ENCODE measurements at places on chromosomes 13 and 19.

- no peak for DNase-seq
Observed at GRCh38 chr13:59000770-59001169, 1163.0 kb downstream of the DIAPH3 start.

DNA sequence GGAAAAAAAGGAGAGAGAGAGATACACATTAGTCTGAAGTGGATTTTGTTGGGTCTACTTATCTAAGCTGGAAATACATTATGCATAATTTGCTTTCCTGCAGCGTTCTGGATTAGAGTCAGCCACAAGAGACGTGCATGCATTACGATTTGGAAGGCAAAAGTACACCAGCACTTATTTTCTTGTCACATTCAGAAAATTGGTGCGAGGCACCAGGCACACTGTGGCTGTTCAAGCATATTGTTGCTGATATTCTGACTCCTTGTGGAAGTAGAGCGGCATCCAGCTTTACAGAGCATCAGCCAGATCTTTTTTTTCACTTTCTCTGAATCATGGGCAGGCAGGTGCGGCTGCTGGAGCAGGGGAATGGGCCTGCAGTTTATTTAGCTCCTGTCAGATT is 905.6 kb upstream of the SPRY2 start:
- DNase-seq, result no peak

DNA sequence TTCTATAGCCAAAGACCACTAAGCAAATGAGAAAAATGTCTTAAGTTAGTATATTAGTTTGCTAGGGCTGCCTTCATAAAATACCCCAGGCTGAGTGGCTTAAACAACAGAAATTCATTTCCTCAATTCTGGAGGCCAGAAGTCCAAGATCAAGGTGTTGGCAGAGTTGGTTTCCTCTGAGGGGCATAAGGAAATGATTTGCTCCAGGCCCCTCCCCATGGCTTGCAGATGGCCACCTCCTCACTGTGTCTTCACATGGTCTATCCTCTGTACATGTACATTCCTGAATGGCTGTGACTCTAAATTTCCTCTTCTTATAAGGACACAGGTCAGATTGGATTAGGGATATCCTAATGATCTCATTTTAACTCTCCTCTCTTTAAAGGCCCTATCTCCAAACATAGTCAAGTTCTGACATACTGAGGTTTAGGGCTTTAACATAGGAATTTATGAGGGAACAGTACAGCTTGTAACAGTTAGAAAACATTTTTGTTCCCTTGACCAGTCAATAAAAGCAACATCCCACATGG is 307.4 kb downstream of the DIAPH3 start:
- DNase-seq, result no peak

DNA sequence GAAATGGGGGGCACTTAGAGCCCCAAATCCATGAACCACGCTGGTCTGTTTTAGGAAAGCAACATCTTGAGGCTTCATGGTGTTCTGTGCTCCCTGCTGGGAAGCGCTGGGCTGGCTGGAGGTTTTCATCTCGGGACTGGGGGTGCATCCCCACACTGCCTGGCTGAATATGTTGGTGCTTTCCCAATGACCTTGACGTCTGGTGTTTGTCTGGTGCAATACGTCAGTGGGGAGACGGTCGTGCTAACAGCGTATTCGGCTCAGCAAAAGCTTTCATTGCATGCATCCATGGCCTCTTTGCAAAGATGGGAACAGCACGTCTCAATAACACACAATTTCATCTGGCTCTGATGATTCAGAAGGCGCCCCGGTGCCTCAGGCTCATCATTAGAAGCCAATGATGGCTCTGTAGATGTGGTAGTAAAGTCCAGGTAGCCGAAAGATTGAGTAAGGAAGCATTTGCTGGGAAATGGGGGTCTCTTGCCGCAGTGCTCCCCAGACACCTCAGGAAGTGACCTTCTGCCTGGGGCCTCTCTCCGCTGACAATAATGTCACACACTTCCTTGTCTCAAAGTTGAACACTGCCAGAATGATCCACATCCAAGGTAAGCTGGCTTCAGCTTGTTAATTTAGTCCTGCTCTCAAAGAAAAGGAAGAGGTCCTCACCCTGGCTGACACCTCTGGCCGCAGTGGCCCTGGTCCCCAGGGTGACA is 97.7 kb downstream of the ING1 start:
- no peak for DNase-seq

GRCh38 chr13:97978651-97979050 is 25.2 kb downstream of the IPO5 start:
- no peak for DNase-seq

DNA sequence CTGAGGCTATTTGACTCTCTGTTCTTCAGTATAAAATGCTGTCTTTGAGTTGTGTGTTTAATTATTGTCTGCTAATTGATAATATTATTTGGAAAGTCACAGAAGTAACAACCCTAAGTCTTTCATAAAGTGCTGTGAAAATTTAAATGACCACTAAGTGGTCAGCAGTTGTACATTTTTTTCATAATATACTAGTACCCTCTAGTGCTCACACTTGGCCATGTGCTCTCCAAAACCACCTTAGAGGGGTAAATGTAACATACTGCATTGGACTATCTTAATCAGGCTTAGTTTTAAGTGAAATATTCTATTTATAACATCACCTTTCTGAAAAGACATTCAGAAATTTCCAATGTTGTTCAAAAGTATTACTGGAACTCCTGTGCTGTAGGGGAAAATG is 745.3 kb downstream of the GPC5 start:
- no peak for DNase-seq

GRCh38 chr13:99991828-99992775 is 10.5 kb downstream of the ZIC2 start:
- no peak for DNase-seq

- DNase-seq, result no peak
Observed at GRCh38 chr13:48858122-48858902, 117.4 kb upstream of the FNDC3A start.

DNA sequence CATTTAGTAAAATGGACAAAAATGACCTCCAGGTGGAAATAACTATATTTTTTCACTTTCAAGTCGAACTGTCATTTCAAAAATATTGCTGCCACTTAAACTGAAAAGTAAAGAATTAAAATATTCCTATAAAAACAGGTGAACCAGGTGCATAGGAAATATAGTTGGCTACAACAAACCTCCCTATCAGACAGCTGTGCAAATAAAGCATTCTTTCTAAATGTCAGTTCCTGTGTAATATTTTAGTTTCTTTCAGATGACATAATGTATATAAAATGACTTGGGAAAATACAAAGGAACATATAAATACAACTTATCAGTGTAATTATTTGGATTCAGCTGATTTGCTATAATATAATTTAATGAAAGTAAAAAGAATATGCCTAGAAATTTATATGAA is 403.5 kb upstream of the GPC6 start:
- DNase-seq, result no peak

GRCh38 chr13:31610270-31610998 is 128.9 kb upstream of the RXFP2 start:
- DNase-seq, result no peak

DNA sequence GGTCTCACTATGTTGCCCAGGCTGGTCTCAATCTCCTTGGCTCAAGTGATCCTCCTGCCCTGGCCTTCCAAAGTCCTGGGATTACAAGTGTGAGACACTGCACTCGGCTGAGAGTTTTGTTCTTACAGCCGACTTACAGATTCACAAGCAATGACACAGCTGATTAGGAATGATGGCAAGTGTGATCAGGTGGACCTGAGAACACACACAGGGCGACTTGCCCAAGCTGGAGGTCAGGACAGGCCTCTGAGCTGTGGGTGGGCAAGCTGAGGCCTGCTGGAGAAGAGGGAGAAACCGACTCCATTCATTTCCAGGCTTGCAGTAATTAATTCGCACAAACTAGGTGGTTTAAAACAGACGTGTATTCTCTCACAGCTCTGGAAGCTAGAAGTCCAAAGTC is 8.1 kb upstream of the ATG4D start:
- no peak for DNase-seq

GRCh38 chr19:52670046-52670445 is 31.9 kb upstream of the ZNF83 start:
- DNase-seq, result no peak

DNA sequence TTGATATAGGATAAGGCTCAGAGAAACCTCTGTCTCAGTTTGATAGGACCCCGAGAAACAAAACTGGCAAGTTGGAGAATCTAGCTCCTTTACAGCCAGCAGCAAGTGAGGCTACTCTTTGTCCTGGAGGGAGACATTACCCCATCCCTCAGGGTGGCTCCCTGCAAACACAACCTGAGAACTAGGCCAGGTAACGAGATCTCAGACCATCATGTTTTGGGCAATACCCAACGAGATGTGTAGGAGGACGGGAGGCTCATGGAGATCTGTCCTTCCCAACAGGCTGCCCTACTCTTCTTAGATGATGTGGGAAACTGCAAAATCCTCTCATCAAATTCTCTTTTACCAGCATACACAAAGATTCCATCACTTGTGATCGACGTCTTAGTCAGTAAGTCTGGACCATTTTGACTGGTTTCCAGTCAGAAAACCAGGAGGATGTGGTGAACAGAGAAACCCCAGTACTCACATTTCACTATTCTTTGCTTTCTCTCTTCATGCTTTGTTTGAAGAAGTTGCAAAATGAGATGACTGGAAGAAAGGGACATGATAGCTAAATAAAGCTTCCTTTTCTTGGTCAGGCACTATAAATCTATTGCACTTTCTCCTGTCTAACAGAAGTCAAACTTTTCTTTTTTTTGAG is 6.0 kb upstream of the CTU1 start:
- DNase-seq, result no peak

DNA sequence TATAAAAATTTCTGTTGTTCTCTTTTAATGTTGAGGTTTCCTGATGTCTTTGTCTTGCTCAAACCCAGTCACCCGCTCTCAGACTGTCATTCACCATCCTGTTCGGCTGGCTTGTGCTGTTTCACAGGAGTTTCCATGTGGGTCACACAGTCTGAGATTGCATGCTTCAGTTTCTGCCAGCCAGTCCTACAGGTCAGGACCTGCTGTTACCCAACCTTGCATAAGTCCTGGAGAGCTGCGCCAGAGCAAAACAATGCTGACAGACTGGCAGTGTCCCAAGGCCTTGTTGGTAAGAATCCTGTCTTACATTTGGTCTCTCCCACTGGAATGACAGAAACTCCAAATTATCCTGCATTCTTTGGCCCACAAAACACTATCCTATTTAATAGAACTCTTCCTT is 340.0 kb upstream of the SLITRK5 start:
- no peak for DNase-seq

GRCh38 chr13:35387682-35388250 is 88.7 kb downstream of the MAB21L1 start:
- DNase-seq, result no peak

- DNase-seq, result no peak
Observed at GRCh38 chr19:3324405-3324856, 42.0 kb upstream of the NFIC start.

GRCh38 chr13:50377726-50378270 is 362.6 kb downstream of the KCNRG start:
- DNase-seq, result no peak

- no peak for DNase-seq
Observed at GRCh38 chr13:98471934-98472333, 105.0 kb downstream of the STK24 start.

DNA sequence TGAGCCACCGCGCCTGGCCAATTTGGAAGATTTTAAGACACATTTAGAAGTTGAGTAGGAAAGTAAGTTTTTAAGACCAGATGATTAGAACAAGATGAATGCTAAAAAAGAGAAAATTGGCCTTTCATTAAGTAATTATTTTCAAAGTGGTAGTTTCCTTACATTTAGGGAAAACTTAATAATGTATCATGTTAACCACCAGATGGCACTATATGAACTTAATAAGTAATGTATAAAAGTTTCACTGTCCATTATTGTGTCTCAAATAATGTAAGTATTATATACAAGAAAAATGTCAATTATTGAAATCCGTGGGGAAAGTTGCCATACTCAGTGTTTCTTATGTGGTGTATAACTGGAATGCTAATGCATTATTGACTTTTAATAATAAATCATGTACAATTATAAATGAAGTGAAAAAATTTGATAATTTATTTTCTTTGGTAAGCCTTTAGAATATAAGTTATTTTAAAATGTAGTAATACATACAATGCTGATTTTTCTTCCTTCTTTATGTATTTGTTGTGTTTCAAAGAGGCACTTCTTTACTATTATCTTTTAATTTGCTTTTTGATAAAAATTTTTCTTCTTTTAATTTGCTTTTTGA is 29.2 kb downstream of the COG6 start:
- DNase-seq, result no peak

DNA sequence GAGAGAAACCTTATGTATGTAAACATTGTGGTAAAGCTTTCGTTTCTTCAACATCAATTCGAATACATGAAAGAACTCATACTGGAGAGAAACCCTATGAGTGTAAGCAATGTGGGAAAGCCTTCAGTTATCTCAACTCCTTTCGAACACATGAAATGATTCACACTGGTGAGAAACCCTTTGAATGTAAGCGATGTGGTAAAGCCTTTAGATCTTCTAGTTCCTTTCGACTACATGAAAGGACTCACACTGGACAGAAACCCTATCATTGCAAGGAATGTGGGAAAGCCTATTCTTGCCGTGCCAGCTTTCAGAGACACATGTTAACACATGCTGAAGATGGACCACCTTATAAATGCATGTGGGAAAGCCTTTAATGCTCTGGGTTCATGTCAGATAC is 24.7 kb downstream of the ZNF136 start:
- no peak for DNase-seq

GRCh38 chr13:46405457-46405856 is 18.4 kb upstream of the RUBCNL start:
- DNase-seq, result no peak

GRCh38 chr13:39186205-39186875 is 148.1 kb downstream of the NHLRC3 start:
- DNase-seq, result no peak

GRCh38 chr19:7668842-7669241 is at the start of gene RETN:
Gene RETN (plus strand): TSS chr19:7669049. CDS start chr19:7669327, 278 bp downstream.
- no peak for DNase-seq

DNA sequence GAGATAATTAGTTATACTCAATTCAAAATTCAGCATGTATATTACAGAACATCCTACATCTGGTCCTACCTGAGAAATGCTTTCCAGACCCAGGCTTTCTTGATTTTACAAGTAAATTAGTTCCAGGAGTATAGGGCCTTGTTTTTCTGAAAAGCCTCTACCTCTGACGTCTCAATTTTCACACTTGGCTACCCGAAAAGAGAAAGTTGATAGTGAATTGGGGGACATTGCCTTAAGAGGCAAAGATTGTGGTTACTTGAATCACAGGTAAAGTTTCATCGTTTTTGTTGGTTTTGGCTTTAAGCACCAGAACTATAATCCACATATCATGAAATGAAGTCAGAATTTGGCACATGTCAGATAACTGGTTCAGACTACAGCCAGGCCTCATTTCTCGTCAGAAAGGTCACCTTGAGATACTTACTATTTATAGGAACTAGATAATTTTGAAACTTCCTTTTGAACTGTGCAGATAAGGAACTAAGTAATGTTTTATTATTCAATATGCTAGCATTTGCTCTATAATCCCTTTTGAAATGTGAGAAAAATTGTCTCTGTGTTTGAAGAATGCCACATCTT is 30.8 kb downstream of the FAM124A start:
- DNase-seq, result no peak

Data from GOT3 (cell line).